Small intestine (tissue), 16 donors: ENCODE measurements at places on chromosomes 7 and 10.

DNA sequence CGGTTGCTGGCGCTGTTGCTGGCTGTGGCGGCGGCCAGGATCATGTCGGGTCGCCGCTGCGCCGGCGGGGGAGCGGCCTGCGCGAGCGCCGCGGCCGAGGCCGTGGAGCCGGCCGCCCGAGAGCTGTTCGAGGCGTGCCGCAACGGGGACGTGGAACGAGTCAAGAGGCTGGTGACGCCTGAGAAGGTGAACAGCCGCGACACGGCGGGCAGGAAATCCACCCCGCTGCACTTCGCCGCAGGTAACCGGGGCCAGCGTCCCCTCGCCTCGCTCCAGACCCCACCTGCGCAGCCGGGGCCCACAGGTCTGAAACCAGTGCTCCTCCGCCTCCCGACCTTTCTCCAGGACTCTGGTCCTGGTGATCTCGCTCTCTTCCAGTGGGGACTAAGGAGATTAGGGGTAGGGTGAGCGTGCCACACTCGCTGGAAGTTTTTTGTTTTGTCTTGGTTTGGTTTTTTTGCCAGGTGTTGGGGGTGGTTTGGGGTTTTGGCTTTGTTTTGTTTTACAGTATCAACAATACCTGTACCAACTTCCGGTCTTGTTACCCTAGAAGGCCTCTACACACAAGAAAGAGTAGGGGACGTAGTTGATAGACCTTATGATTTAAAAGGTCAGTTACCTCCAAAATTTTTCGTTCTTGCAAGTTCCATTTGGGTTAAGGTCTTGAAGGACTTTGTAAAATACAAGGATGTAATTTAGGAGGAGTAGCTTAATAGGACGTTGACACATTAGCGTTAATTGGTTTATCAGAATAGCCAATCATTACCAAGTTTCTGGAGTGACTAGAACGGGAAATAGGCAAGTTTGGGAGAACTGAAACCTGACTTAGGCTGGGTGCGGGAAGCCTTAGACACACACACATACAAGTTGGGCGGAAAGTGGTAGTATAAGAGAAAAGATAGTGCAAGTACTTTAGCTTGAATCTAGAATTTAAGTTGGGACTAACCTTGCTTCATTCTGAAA lies 704 bp downstream of the TNKS2 start:
- peak; percentile 50 for DNase-seq

GRCh38 chr7:134502463-134503371 lies 24.6 kb upstream of the AKR1B10 start:
- peak; percentile 37 for DNase-seq

DNA sequence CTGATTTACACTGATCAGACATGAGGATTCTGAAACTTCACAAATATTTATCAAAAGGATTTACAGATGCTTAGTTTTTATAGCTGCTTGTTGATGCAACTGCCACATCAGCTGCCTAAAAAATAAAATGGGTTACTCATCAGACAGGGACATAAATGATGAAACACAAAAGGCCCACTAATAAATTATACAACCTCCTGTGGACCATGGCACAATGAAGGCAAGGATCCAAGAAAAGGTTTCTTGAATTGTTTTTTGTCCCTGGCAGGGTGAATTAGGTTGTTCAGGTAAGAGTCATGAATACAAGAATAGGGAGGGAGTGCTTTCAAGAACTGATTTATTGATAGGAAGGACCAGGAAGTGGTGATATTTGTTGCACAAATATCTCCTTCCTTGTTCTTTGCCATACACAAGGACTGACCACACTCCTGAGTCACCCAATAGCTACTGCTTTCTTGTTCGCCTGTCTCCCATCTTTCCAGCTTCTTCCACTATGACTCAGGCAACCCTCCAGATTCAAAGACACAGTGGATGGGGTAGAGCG lies 234.5 kb downstream of the AHR start:
- DNase-seq, result no peak

DNA sequence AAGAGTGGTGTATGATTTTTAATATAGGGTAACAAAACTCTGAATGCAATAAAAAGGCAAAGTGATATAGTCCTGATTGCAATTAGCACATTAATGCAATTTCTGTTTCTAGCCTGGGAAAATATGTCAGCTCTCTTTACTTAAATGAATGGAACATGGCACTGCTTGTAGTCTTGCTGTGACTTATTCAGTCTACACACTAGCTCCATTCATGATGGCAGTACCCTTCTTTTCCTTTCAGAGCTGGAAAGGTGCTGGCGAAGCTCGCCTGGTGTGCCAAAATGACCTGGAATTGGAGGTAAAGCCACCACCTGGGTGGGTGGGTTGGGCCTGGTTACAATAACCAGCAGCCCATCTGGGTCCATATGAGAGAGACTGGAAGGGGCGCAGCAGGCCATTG lies 85.3 kb downstream of the ZNF365 start:
- DNase-seq, result no peak

GRCh38 chr10:14742815-14743214 lies 31.9 kb downstream of the FAM107B start:
- no peak for DNase-seq

- no peak for DNase-seq
These were observed 13.7 kb upstream of the SAMD8 start for GRCh38 chr10:75097666-75098285.

DNA sequence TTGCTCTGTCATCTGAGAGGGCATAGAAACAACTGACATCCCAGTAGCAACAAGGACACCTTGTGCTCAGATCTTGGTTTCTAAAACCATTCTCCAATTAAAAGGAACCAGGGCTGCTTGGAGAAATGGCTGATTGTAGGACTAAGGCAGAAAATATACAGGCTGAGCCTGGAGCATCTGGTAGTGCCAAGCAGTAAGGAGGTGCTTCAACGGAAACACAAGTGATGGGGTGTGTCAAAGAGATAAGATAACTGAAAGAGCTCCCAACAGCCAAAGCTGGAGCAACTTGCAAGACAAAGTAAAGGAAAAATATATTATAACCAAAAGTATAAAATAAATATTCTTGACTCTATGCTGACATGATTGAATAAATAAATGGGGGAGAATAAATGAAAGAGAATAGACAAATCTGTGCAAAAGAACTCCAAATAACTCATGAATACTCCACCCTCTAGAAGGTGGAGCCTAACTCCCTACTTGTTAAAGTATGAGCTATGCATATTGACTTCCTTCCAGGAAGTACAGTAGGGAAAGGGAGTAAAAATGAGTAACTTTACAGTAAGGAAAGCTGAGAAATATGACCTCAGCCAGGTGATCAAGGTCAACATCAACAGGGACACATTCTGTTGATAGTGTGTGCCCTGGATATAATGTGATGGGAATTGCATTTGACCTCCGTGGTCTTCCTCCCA lies 162.4 kb downstream of the NOC3L start:
- no peak for DNase-seq

GRCh38 chr7:92717993-92718716 lies 118.2 kb downstream of the CDK6 start:
- DNase-seq, result peak; percentile 54

DNA sequence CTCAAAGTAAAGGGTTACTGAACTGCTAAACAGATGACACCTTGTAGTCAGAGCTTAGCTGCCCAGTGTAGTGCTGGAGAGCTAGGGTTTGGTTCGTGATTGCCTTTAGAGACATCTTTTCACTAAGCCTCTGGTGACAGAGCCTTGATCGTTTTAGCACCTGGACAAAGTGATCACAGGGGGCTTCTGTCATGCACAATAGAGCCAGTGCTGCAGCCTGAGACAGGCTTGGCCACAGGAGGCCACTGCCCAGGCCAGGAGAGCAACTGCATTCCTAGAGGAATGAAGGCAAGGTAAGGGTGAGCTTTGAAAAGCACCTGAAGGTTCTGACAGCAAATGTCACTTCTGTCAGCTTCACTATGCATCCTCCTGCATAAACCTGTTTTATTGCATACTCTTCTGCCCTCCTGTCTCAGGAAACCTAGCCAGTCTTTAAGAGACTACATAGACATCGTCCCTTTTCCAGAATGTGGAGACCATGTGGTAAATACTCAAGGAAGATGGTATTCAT lies 122.9 kb downstream of the NPY start:
- DNase-seq, result no peak

DNA sequence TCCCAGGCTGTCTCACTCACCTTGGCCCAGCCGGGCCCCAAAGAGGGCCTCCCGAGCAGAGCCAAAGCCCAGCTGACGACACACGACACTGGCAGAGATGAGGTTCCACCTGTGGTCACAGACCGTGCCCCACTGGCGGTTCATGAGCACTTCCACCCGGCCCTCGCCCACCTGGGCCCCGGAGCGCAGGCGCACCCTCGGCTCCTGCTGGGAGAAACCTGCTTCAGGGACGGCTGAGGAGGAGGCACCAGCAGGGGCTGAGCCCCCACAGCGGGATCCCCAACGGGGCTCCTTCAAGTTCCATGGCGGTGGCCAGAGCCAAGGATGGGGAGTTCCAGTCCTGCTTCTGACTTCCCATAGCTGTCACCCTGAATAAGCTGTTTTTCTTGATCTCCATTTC lies 10.0 kb downstream of the LOXL4 start:
- no peak for DNase-seq

DNA sequence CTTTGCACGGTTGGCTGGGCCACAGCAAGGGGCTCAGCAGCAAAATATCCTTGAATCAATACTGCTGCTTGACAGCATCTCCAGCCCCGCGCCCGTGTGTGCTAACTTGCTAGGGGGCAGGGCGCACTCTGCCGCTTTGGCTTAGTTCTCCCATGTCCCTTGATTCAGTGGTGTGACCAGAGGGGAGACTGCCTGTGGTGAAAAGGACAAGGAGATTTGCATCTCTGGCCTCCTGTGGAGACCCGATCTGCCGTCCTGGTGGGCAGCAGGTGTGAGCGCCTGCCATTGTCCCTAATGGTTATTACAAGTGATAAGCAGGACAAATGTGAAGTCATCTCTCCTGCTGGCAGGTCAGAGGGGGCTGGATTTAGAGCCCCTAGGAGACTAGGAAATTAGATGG lies 500.2 kb upstream of the GALNT17 start:
- no peak for DNase-seq

DNA sequence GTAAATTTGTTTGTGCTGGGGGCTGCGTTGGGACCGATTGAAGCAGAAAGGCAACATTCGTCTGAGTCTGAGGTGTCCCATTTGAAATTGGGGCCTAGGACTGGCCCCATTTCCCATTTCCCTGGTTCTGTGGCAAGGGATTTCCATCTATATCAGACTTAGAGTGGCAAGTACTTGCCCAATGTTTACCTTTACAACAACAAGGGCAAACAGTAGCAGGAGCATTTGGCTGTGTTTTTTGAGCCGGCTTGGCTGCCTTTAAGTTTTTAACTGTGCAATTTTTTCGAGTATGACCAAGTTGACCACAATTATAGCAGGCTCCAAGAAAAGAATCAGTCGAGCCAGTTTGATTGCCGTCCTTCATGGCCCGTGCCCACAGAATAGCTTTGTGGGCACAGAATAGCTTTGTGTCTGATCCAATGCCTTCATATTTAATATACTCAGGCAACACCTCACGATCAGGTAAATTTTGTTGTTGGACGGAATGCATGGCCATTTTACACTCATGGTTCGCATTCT lies 4.7 kb upstream of the CYP17A1 start:
- no peak for DNase-seq

DNA sequence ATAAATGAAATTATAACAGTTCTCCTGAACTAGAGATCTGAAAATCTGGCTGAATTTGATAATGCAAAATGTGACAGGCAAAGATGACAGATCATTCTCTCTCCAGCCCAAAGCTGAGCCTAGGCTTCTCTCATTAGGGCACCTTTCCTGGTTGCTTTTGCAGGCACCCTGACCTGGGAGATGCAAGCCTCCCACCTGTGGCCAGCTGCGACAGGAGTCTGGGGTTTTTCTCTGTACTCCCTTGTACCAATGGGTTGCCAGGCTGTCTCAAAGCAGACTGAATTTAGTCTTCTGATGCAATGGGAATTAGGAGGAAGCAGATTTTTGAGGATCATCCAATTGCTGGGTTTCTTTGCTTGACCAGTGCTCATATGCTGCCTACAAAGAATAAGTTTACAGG lies 85.0 kb upstream of the EFCAB10 start:
- no peak for DNase-seq

GRCh38 chr10:123797813-123798212 lies 93.8 kb downstream of the CPXM2 start:
- no peak for DNase-seq

- DNase-seq, result no peak
These were observed 32.7 kb upstream of the RBAK start for GRCh38 chr7:5012985-5013384.

DNA sequence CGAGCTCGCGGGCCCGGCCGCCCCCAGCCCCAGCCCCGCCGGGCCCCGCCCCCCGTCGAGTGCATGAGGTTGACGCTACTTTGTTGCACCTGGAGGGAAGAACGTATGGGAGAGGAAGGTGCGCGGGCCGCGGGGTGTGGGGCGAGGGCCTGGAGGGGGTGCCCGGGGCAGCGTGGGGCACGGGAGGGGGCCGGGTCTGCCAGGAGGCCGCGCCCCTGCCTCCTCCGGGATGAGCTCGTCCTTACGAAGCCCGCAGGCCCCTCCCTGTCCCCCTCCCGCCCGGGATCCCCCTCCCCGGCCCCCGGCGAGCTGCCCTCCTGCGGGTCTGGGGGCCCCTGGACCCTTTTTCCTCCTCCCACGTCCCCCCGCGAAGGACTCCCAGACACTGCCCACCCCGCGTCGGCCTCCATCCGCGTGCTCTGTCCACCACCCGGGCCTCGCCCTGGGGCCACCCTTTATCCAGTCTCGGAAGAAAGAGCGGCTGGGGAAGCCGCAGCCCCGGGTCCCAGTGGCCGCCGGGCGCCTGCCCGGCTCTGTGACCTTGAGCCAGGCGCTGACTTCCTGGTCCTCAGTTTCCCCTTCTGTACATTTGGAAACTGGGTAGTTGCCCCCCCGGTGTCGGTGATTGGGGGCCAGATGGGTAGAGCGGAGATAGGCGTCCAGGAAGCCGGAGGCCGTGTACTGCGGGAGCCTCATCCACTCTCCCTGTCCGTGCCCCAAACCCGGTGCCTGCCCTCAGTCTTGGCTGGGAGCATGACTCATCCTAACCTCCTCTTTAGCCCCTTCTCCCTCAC lies 521 bp downstream of the LIMK1 start:
- DNase-seq, result peak; percentile 56

DNA sequence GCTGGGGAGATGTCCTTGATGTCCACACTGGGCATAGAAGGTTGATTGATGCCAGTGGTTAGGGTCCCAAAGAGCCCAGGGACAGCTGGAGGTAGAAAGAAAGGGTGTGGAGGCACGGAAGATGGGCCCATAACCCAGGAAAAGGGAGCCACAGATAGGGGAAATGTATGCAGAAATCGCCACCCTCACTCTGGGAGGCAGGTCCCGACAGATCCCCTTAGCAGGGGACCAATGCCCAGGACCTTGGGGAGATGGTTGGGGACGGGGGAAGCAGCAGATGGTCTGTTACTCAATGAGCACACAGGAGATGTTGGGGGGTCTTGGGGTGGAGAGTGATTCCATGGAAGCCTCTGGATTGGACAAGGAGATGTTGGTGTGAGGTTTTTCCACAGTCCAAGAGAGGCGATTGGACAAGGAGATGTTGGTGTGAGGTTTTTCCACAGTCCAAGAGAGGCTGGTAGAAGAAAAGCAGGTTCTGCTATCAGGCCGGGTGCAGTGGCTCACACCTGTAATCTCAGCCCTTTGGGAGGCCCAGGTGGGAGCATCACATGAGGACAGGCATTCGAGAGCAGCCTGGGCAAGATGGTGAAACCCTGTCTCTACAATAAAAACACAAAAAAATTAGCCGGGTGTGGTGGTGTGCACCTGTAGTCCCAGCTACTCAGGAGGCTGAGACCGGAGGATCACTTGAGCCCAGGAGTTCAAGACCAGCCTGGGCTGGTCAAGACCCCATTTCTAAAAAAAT lies 7.0 kb upstream of the PPP1R35 start:
- DNase-seq, result no peak

- DNase-seq, result peak; percentile 79
These were observed 62.8 kb downstream of the TACC2 start for GRCh38 chr10:122051609-122052385.
